ENCODE measurements at places on chromosomes 12 and 14. TPM values are rescaled to one million over a fixed set of nuclear protein-coding genes. Genes with fewer than 3 reads are reported as not detected.

- no peak for DNase-seq
These were observed 95.0 kb downstream of the FOXN4 start for GRCh38 chr12:109214131-109214530.

DNA sequence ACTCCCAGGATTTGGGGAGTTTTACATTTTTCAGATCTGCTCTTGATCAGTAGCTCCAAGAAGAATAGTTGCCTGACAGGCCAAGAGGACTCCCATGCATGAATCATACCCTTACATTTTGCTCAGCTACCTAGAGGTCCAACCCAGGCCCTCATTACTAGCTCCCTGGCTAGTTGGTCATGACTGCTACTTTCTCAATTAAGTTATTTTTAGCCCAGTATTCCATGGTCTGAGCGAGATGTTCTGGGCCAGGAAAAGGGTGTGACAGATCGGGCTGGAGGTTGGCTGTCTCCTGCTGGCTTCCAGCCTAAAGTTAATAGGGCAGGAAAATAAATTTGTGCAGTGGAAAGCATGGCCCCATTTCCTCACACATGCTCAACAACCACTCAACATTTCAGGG is 379.2 kb downstream of the GRIN2B start:
- DNase-seq: no peak

- DNase-seq: peak; percentile 65
These were observed 105.4 kb upstream of the MED13L start for GRCh38 chr12:116382686-116383530.

DNA sequence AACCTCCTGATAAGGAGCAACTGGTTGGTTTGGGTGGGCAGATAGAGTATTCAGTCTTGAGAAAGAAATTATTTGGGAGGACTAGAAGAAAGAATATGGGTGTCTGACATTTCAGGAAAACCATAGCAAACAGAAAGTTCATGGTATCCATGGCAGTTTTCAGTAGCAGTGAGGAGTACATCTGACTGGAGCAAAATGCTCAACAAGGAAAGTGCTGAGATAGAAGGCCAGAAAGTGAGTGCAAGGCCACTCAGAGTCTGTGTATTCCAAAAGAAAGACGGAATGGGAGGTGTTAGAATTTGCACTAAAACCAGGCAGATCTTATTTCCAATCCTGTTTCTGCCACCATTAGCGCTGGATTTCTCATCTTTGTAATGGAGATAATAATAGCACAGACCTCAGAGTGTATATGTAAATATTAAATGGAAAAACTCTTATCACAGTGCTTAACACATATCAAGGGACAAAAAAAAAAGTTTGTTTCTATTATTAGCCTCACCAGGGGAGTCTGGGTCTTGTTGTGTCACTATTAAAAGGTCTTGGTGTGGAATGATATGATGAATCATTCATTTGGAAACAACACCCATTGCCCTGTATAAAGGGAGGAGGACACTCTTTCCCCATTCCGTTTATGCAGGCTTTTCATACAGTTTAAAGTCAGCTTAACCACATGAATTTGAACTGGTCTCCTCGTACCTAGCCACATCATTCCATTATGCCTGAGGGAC is 349.8 kb downstream of the IPO8 start:
- peak; percentile 35 for DNase-seq

DNA sequence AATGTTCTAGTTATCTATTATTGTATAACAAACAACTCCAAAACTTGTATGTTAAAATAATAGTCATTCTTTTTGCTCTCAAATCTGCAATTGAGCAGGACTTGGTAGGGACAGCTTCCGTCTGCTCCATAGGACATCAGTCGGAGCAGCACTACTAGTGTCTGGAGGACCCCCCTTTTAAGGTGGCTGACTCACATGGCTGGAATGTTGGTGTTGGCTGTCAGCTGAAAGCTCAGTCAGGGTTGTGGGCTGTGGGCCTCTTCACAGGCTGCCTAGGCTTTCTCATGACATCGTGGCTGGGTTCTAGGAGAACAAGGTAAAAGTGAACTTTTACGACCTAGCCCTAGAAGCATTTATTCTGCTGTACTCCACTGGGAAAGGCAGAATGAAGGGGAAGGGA is 160.6 kb downstream of the ANO4 start:
- peak; percentile 72 for DNase-seq

DNA sequence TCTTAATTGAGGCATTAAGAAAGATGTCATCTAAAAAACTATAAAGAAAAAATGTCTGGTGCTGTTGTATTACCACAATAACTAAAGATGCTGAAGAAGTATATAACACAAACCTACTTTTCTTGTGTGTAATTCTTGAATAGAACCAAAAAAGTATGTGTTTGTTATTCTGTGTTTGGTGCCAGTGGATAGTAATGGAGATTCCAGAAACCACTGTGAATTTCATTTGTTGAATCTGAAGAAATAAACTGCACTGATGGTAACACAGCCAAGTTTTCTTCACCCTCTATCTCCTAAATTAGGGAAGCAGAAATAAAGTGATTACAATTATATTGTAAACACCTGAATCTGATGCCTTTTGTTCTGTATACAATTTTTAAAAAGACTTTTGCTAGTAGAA is 13.1 kb upstream of the KERA start:
- no peak for DNase-seq

GRCh38 chr12:104130760-104131159 is 7.2 kb downstream of the NFYB start:
- DNase-seq: no peak

GRCh38 chr12:89664441-89664840 is 44.2 kb downstream of the ATP2B1 start:
- no peak for DNase-seq

GRCh38 chr12:85616201-85616600 is 220.0 kb downstream of the RASSF9 start:
- DNase-seq: no peak

- peak; percentile 13 for DNase-seq
These were observed 40.4 kb downstream of the CAPS2 start for GRCh38 chr12:75289753-75290152.

DNA sequence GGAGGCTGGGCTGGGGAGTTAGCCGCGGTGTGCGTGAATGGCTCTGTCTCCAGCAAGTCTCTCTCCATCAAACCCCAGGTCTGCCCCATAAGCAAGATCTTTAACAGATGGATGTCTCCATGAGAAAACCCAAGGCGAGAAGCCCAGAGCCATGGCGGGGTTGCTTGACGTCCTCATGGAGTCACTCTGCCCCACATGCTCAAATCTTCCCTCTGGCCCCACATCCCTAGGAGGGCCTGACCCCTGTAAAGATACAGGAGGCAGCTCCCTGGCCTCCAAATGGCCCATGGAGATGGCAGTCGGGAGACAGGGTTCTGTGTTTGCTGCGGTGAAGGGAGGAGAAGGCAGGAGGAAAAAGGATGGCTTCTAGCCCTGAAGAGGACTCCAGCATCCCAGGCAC is 49.3 kb downstream of the C14orf132 start:
- DNase-seq: no peak

DNA sequence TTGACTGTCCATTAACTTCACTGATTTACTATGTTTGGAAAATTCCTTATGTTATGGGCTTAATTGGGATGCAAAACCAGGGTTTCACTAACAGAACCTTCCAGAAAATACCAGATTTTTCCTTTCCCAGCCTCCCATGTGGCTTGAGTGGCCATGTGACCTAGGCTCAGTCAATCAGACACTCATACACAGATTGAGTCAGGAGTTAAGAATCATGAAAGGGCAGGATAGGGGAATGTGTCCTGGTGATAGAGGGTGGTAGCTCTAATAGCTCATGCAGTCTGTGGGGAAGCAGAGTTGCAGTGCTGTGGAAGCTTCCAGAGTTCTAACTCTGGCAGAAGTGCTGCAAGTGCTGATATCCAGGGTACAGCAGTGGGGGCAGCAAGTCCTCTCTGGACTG is 134.1 kb upstream of the IFNG-AS1 start:
- DNase-seq: no peak

- DNase-seq: no peak
These were observed 3.6 kb upstream of the CFAP73 start for GRCh38 chr12:113145720-113146551.

Gene FOXG1
- not detected for total RNA-seq

Gene ARHGAP9
- total RNA-seq: 9.8 TPM

Gene SLC8A3
- 25.2 TPM for total RNA-seq

Gene TMEM63C
- total RNA-seq: 0.16 TPM

Gene MANSC1
- 0.10 TPM for total RNA-seq
